ENCODE measurements at places on chromosomes 1 and 21.
A peak's percentile ranks its signal among the peaks of the same experiment; 100 is the strongest.

- DNase-seq, result peak; percentile 44
Measured at GRCh38 chr1:227125929-227126545, 185.9 kb downstream of the COQ8A start.

DNA sequence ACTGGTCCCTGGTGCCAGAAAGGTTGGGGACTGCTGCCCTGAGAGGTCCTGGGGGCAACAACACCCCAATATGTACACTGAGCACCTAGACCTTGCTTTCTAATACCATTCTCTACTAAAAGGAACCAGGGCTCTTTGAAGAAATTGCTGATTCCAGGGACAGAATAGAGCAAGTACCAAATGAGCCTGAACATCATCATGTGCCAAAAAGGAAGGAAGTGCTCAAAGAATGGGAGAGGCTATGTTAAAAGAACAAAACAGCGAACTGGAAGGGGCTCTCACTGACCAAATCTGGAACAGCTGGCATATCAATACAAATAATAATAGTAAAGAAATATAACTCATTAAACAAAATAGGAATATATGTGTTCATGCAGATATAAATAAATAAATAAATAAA, 50.8 kb downstream of the PIK3R3 start:
- no peak for DNase-seq

- no peak for DNase-seq
Measured at GRCh38 chr1:236860674-236861073, 65.6 kb downstream of the MTR start.

DNA sequence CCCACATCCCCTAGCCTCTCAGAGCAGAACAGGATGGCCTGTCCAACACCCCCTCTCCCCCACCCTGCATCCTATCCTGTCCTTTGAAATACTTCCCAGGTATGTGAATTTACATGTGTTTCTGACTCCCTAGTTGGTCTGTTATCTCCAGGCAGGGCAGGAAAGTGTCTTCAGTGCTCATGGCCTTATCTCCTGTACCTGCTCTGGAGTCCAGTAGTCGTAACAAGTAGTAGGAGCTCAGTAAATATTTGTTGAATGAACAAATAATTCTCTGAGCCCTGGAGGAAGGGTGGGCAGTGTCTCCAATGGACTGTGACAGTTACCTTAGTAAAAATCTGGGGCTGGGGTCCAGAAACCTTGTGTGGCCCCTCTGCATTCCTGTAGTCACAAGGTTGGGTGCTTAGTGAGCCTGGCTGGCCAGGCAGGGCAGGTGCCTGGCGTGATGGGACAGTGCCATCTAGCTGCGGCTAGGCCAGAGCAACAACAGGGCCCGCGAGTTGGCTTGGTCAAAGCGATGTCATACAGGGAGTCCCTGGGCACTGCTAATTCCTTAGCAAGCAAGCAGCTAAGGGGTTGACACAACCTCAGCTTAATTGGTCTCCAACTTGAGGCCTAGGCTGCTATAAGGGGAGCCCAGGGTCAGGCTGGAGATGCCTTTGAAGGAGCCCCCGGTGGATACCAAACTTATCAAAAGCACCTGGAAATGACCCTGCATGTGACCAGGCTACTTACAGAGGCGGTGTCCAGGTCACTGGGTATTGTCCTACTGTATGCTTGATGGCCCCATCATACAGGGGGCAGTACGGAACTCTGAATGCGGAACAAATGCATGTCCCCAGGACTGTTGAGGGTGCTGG, 89.0 kb upstream of the PPM1J start:
- peak; percentile 87 for DNase-seq

DNA sequence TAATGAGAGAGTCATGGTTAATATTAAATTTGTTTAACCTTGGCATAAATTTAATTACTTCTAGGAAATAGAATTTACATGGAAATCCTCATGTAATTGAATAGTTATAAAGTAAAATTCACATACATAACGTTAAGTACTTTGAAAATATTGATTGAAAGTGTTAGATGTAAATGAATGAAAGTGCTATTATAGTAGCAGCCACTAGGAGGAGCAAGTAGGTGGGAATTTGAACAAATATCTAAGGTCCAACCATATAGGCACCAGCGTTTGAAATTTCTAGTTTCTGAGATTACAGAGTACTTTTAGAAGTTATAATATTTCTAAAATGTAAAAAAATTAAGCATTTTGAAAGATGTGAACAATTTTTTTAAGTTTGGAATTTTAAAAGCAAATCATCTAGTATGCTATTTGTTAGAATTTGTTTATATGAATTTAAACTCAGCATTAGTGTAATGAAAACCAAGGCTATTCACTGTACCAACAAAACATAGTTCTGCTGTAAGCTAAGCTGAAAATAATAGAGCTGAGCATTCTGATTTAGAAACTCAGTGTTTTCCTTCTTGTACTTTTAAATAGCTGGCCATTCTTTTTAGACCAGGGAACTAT, 3.3 kb downstream of the B3GALT2 start:
- no peak for DNase-seq

GRCh38 chr1:26853156-26853555, 9.8 kb upstream of the SFN start:
- DNase-seq, result peak; percentile 84

DNA sequence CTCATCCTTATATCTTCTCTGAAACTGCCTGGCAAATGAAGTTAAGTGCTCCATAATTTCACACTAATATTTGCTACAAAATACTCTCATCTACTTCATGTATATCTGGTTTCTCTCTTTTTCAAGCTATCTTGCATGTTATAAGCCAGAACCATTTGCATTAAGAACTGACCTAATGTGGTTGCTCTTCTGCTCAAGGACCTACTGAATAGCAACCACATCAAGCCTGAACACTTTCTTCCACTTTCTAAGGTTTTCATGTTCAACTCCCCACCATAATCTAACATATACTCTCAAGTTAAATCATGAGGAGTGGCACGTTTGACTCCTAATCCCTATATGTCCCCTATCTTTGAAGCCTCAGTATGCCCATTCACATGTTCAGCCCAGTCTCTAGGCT, 27.2 kb downstream of the RGS1 start:
- no peak for DNase-seq

- no peak for DNase-seq
Measured at GRCh38 chr1:91710261-91710660, 175.7 kb downstream of the TGFBR3 start.

DNA sequence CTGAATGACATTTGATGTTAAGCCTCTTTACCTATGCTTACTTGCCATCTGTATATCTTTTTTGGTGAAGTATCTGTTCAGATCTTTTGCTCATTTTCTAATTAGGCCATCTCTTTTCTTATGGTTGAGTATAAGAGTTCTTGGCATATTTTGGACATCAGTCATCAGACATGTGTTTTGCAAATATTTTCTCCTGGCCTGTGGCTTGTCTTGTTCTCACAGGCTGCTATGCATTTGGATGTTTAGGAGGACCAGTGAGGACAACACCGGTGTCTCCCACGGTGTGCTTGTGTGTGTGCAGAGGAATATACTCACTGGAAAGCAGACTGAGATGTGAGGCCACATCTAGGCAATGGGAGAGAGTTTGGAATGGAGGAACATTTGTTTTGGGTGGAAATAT, 87.1 kb upstream of the LYST start:
- no peak for DNase-seq

DNA sequence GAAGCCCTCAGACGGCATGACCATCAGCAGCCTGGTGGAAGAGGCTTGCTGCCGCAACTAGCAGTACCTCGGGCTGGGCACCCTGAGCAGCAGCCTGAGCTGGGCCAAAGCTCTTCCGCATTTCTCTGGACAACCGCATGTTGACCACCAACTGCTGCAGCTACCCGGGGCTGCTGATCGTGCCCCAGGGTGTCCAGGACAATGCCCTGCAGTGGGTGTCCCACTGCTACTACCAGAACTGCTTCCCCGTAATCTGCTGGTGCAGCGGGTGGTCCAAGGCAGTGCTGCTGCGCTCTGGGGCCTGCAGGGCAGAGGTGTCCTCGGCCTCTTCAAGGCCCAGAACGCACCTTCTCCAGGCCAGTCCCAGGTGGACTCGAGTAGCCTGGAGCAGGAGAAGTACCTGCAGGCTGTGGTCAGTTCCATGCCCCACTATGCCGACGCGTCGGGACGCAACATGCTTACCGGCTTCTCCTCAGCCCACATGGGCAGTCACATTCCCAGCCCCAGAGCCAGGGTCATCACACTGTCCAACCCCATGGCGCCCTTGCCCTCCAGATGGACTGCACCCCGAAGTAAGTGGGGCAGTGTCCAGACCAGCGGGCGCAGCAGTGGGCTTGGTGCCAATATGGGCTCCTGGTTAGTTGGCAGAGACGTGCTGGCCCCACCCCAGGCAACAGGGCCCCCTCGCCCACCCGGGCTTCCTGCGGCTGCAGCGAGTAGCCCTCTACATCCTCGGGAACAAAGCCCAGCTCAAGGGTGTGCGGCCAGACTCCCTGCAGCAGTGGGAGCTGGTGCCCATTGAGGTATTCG, 19.5 kb upstream of the NPPB start:
- no peak for DNase-seq

DNA sequence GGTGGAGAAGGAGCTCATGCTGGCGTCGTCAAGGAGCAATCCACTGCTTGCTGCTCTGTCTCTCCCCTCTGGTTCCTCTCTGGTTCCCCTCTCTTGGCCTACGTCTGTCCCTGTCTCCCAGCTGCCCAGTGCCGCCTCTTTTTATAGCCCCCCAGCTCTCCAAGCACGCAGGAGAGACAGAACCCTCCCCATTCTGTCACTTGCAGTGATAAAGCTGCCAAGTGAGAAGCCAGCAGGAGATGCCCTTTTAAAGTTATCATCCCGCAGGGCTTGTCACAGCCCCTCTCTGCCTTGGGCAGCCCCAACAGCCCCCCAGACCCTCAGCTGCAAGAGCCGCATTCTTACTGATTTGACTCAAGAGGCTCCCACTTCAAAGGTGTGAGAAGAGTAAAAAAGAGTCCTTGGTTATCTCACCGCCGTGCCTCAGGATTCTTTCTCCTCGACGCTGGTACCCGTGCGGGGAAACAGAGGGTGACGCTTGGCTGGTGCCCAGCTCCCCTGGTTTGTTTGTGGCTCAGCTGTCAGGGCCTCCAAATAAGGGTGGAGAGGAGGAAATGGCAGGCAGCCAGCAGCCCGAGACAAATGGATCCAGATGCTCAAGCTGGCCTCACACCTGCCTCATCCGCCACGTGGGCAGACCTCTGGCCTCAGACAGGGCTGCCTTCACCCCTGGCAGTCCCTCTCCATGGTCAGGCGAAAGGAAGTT, at the start of gene NPPA:
TSS of gene NPPA (minus strand) at position 117 of the 706 bp plus-strand sequence. CDS start at position 18, 99 bp downstream.
- DNase-seq, result no peak

DNA sequence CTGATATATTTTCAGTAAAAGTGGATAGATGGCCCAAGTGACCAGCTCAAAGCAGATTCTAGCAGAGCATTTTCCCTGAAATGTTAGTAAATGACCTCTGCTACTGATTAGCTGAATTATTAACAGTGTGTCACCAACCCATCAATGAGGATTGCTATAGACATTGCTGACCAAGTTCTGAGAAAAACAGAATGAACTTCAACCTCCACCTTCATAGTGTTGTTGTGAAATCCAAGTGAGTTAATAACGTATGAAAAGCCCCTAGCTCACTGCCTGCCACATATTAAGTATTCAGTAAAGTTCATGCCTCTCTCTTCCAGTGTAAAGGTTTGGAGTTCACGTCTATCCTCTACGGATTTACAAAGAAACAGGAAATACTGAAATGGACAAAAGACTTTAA, 15.8 kb downstream of the PLPP3 start:
- DNase-seq, result no peak

GRCh38 chr1:108699375-108700332, 7.5 kb downstream of the PRPF38B start:
- DNase-seq, result no peak

- no peak for DNase-seq
Measured at GRCh38 chr1:8061673-8062386, 35.7 kb upstream of the ERRFI1 start.

GRCh38 chr1:183365093-183365492, 53.1 kb downstream of the NMNAT2 start:
- DNase-seq, result no peak

DNA sequence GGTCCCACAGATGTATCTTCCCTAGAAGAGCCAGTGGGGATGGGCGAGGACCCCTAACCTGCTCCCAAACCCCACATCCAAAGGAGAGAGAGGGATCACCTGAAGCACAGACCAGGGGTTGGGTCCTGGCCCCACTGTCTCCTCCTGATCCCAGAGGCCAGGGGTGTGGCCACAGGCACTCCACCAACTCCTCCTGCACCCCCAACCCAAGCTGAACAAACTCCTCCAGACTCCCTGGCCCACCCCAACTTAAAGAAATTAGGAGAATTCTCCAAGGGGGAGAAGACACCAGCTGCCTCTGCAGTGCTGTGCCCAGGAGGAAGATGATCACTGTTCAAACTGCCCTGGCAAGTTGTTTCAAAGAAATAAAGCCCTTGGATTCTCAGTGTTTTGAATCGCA, 4.5 kb upstream of the PRAMEF12 start:
- no peak for DNase-seq

- no peak for DNase-seq
Measured at GRCh38 chr1:67918067-67918466, 84.8 kb upstream of the GNG12 start.

- DNase-seq, result no peak
Measured at GRCh38 chr1:185556561-185556960, 177.6 kb upstream of the HMCN1 start.

- DNase-seq, result no peak
Measured at GRCh38 chr1:100810360-100810759, 84.3 kb downstream of the EXTL2 start.

DNA sequence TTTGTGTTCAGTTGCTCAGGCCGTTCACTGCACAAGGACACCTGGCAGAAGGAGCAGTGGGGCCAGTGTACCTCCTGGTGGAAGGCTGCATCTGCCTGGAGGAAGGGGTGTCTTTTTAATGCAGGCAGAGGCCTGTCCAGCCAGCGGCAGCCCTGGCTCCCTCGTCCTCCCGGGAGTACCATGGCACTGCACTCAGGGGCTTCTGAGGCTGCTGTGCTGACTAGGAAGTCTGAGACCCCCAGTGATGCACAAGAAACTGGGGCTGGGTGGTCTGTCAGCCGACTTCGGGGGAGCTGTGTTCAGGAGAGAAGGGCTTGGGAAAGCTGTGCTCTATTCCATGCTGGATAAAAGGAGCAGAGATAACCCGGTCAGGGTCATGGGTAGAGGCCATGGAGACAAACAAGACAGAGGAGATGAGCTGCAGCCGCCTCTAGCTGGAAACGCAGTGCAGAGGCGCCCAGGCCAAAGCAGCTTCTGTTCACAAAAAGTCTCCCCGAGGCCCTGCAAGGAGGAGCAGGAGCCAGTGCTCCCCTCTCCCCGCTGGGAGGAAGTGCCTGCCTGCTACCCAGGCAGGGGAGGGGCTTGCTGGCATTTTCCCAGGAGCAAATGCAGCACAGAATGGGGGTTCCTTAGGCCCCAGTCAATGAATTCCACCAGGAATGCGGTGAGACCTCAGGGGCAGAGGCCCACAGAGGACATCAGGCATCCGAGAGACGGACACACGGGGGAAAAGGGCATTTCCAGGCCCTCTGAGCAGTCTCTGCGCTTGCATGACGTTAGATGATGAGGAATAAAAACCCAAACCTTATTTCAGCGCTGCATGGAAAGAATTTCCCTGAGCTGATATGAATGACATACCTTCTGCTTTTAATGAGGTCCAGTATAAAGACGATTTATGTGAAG, 17.2 kb upstream of the C2CD2 start:
- no peak for DNase-seq

Data from H9 (cell line).